Hepatocyte (in vitro differentiated cells): ENCODE measurements at places on chromosomes 7 and 10.

DNA sequence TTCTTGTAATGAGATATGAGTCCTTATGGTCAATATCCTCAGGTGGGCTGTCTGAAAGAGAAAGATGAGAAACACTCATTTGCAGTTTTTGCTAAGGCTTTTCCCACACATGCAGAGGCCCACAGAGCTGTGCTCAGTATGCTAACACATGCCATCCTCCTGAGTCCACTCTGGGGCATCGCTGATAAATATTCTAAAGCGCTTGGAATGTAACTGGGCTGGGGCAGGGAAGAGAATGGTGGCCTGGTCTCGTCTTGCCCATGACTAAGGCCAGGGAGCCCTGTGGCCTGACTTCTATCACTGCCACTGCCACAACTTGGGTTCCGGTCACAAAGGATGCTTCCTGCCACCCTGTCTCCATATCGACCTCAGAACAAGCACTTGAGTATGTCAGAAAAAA lies 199.7 kb upstream of the FRMD4A start:
- DNase-seq: no peak

DNA sequence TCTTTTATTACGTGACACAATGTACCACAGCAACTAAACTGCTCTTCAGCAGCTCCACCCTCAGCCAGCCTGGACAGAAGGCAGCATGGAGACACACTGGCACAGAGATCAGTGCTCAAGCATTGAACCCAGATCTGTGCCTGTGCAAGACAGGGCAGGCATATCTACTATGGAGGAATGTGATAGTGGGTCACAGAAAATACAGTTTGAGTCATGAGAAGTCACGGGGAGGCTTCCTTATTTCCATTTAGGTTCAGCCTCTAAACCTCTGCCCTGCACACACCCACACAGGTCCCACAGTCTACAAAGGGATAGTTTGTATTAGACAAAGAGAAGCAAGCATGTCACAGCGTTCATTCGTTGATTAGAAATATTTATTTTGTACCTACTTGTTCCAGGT lies 187.4 kb upstream of the AGR3 start:
- DNase-seq: no peak

- DNase-seq: no peak
Measured at GRCh38 chr10:28072573-28072972, 73.7 kb upstream of the ODAD2 start.

DNA sequence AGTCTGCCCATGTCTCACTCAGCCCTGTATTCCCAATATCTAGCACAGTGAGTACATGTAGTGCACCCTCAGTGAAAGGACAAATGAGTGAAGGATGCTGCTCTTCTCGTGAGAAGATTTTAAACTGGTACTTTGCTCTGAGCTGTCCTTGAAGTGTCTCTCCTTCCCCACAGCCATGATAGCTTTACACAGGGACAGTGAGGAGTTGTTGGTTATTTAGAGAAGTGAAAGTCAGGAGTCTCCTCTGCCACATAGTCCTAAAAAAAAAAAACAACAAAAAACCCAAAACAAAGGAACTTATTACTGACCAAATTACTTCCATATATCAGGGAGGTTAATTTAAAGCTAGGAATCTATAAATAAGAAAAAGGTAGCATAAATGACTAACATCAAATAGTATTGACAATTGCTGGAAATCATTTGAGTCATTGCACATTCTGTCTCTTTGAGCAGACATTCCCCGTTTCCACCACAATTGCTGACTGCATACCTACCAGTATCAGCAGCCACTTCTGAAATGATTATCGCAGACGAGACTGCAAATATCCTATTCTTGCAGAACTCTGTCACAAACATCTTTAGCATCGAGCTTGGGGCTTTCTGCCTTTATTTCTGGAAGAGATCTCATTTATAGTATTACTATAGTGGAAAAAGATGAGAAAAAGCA lies 202.1 kb downstream of the PTEN start:
- no peak for DNase-seq

GRCh38 chr7:34900891-34901513 lies 136.3 kb downstream of the DPY19L1 start:
- DNase-seq: no peak

DNA sequence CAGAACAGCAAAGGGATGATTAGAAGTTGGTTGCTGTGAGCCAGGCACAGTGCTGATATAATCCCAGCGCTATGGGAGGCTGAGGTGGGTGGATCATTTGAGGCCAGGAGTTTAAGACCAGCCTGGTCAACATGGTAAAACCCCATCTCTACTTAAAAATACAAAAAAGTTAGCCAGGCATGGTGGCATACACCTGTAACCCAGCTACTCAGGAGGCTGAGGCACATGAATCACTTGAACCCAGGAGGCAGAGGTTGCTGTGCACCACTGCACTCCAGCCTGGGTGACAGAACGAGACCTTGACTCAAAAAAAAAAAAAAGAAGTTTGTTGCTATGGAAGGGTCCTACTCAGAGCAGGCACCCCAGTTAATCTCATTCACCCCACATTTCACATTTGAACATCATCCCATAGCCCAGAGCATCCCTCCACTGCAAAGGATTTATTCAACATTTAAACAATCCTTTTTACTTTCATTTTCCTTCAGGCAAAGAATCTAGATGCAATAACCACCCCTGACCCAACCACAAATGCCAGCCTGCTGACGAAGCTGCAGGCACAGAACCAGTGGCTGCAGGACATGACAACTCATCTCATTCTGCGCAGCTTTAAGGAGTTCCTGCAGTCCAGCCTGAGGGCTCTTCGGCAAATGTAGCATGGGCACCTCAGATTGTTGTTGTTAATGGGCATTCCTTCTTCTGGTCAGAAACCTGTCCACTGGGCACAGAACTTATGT lies 4.1 kb downstream of the IL6 start:
- DNase-seq: no peak

DNA sequence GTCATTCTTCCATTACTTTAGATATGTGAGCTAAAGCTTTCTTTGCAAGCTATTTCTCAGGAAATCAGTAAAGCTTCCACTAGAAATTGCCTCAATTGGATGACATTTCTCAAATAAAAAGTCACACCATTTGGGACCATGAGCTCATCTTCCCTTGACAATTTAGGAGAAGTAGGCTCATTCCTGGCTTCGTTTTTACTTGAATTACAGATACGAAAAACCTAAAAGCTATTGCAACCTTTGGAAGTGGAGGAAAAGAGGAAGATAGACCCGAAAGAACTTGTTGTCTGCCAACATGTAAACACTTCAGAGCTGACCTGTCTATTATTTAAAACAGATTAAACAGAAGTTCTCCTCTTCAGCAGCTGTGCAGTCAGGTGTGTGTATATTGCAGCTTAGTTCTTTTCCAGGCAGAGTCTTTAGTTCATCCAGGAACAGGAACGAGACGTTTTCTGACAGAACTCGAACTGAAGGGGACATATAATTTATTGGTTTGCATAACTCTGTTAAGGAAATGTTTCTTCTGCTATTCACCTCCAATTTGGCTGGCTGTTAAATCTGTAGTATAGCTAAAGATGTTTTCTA lies 43.1 kb upstream of the ST8SIA6 start:
- no peak for DNase-seq

- no peak for DNase-seq
Measured at GRCh38 chr10:114313866-114314265, 74.8 kb downstream of the VWA2 start.

DNA sequence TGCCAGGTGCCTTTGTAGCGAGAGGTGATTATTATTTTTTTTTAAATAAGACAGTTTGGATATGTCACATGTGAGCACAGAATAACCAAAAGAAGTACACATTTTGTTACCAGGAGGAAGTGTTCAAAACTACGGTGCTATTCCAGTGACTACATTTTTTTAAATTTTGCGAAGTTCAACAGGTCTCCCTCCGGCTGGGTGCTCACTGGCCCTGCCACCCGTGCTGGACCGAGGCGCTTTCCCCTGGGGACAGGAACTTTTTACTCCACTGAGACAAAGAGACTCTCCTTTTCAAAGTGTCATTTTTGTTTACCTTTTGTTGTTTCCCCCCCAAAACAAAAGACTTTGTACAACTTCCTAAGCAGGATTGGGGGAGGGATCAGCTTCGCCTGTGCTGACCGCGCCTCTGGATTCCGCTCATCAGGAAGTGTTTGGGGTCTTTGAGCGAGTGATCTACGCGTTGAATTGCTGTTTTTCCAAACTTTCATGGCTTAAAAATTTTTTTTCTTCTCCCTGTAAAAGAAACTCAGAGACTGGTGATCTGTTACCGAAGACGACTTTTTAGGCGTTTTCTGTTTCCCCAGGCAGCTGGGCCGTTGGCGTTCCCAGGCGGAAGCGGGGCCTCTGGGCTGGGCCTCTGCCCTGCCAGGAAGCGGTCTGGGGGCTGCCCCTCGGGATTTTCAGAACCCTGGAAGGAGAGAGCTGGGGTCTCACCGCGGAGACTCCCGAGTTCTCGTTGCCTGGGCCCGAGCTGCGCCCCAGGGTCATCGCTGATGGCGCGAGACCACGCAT lies 7.2 kb downstream of the EN2 start:
- no peak for DNase-seq

- DNase-seq: no peak
Measured at GRCh38 chr7:76267107-76267893, 35.2 kb upstream of the HSPB1 start.

DNA sequence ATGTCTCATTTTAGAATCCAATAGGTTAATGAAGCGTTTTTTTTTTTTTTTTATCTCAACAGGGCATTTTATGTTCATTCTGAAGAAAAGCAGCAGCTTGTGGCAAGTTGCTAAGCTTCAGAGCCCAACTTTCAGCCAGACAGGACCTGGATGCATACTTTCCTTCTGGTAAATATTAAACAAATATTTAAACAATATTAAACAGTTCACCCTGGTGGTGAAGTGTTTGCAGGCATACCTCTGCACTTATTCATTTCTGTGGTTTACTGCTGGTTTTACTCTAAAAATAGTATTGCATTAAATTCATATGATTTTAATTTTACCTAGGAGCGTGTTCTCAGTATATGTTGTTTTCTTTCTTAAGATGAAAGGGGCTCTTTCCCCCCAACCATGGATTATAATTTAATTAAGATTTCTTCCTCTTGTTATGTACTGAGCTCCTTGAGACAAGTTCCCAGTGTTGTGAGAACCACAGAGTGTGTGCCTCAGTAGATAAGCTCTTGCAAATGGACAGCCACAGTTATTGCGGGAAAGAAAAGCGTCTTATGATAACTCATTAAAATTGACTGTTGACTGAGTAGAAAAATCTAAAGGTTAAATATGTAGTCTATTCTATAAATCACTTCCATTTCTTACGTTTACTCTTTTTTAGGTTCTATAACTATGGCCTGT lies 155.8 kb downstream of the MALRD1 start:
- no peak for DNase-seq

DNA sequence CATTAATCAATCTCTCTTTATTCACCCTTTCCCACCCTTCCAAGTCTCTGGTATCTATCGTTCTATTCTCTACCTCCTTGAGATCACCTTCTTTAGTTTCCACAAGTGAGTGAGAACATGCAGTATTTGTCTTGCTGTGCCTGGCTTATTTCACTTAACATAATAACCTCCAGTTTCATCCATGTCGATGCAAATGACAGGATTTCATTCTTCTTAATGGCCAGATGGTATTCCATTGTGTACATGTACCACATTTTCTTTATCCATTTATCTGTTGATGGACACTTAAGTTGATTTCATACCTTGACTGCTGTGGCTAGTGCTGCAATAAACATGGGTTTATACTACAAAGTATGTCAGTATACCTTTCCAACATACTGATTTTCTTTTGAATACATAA lies 3.8 kb upstream of the AOAH start:
- DNase-seq: no peak

DNA sequence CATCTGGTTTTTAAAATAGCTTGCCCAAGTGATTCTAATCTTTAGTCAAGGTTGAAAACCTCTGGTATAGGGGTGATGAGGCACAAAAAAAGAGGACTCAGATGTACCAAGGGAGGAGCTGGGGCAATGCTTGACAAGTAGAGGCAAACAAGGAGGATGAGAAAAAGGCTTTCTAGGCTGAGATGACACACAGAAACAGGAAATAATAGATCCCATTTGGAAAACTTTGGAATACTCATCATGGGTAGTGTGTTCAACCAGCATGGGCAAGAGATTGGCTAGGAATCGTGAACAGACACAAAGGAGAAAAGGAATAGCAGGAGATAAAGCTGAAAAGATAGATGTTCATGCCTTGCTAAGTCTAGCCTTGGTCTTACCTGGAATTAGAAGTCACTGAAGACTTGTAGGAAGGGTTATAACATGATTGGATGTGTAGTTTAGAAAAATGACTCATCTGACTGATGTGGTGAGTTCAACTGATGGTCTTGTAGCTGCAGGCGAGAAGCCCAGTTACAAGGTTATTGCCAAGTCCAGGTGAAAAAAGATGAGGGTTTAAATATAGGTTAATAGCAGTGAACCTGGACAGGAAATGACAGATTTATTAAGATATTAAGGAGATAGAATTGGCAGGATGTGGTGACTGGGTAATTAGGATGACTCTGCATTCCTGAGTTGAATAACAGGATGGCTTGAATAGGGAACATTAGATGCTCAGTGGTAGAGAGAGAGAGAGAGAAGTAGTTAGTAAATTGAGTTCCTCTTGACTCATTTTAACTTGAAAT lies 214.0 kb upstream of the LRGUK start:
- no peak for DNase-seq

- no peak for DNase-seq
Measured at GRCh38 chr10:52232561-52233350, 81.3 kb upstream of the DKK1 start.

DNA sequence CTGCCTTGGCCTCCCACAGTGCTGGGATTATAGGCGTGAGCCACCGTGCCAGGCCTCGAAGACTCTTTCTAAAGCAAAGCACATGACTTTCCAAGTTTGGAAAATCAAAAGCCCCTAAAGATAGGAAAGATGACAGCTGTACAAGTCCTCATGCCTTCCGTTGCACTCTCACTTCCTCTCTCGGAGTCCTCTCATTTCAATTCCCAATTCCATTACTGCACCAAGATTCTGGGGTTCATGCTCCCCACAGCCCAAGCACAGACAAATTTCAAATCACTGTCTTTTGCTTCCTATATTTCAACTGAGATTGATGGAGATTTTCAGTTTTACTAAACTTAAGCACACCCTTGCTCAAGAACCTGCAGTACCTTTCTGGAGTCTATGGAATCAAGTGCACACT lies 10.9 kb upstream of the PLAU start:
- no peak for DNase-seq

- DNase-seq: no peak
Measured at GRCh38 chr7:37455081-37455480, 6.4 kb upstream of the ELMO1 start.

- peak; percentile 3 for DNase-seq
Measured at GRCh38 chr10:48450741-48451466, 144.4 kb downstream of the MAPK8 start.
